Left lobe of liver (tissue), 2 donors: ENCODE measurements at places on chromosomes 2 and 18. TPM values are rescaled to one million over a fixed set of nuclear protein-coding genes. Genes with fewer than 3 reads are reported as not detected.

DNA sequence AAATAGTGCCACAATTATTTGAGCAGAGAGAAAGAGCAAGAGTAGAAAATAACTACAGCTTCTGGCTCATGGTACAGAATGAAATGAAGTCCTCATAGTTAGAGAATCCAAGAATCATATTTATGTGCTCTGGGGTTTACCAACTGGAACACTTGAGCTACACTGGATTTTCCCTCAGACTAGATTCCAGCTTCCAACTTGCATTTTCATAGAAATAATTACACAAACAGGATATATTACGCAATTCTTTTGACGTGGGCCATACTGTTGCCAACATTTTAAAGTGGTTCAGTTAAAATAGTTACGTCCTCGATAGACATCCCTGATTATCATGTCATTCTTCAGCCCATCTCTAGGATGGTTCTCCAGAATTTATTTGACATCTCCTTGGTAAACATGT, 129.2 kb downstream of the ETAA1 start:
- DNase-seq = no peak

GRCh38 chr2:176085861-176086771, 2.4 kb upstream of the EVX2 start:
- DNase-seq = no peak

DNA sequence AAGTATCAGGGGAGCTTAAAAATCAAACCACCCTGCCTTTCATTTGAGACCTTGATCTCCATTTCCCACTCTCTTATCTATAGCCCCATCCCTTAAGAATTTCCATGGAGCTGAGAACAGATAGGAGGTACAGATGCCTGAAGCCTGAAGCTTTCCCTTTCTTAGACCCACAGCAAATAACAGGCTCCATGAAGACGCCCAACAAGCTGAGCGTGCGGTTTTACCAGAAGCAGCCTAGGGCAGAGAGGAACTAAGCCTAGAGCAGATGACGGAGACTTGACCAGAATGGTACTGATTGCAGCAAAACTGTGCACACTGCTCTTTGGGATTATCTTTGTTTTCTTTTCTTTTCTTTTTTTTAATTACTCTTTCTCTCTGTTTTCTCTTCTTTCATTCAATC, 1.7 kb upstream of the ERBB4 start:
- DNase-seq = no peak

DNA sequence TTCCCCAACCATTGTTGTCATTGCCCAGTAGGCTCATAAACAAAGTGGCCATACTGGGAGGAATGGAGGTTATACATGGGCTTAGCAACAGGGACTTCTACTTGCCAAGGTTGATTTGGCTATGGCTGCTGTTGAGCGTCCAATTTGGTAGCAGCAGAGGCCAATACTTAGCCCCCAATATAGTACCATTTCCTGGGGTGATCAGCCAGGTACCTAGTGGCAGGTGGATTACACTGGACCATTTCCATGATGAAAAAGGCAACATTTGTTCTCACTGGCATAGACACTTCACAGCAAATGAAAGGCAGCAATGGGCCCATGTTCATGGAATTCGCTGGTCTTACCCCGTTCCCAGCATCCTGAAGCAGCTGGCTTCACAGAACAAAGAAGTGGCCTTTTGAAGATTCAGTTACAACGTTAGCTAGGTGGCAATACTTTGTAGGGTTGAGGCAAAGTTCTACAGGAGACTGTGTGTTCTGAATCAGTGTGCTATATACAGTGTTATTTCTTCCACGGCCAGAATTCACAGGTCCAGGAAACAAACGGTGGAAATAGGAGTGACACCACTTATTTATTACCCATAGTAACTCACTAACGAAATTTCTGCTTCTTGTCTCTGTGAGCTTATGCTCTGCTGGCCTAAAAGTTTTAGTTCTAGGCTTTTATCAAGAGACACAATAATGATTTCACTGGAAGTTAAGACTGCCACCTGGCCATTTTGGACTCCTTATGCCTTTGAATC, 37.5 kb downstream of the FBXO11 start:
- no peak for DNase-seq

DNA sequence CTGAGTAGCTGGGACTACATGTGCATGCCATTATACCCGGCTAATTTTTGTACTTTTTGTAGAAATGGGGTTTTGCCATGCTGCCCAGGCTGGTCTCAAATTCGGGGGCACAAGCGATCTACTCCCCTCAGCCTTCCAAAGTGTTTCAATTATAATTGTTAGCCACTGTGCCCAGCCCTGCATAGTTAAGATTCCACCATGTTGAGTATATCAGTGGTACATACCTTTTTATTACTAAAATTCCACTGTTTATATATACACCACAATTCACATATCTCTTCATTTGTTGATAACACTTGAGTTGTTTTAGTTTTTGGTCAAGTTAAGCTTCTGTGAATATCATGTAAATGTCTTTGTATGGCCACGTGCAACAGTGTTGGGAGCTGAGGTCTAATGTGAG, 12.8 kb upstream of the FMNL2 start:
- DNase-seq = no peak

DNA sequence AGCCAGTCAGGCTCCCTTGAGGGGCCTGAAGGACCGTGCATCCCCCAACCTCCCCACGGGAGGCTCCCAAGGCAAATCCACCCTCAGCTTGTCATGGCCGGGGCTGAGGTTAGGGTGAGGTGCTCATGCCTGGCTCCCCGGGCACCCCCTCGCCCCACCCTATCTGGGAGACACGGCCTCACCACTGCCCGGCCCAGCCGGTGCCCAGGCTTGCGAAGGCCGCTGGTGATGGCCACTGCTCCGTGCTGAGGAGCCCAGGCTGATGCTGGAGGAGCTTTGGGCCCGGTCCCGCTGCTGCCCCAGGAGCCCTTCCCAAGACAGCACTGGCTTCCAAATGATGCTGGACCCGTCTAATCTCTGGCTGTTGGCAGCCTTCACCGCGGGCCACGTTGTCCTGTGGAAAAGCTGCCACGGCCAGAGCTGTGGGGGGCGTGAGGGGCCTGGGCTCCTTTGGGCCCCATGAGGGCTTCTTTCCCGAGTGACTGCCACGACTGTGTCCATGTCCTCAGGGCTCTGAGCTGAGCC, 135.7 kb upstream of the CTDP1 start:
- DNase-seq = no peak

MLPH gene
- total RNA-seq = 55.0 TPM

STAMBP gene
- total RNA-seq = 13.3 TPM

CLEC4F gene
- total RNA-seq = not detected
